ENCODE measurements at places on chromosomes 6 and 20.

- no peak for DNase-seq
Observed at GRCh38 chr6:53382421-53382820, 33.7 kb upstream of the ELOVL5 start.

DNA sequence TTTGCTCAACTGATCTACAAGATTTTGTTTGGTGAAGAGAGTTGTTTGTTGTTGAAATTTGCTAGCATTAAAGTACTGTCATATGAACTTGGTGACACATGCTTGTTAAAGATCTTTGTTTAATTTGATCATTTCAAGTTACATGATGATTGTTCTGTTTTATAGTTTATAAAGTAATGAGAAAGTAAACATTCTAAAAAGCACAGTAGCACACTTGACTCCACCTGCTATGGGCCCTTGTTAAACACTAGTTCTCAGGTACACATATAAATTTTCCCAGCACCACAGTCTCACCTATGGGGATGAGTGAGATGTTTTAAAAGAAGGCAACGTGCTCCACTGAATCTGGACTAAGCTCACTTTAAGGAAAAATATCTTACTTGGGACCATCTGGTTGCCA is 14.1 kb downstream of the MCHR2 start:
- no peak for DNase-seq

GRCh38 chr20:44402391-44403193 is 47.1 kb downstream of the HNF4A start:
- no peak for DNase-seq

DNA sequence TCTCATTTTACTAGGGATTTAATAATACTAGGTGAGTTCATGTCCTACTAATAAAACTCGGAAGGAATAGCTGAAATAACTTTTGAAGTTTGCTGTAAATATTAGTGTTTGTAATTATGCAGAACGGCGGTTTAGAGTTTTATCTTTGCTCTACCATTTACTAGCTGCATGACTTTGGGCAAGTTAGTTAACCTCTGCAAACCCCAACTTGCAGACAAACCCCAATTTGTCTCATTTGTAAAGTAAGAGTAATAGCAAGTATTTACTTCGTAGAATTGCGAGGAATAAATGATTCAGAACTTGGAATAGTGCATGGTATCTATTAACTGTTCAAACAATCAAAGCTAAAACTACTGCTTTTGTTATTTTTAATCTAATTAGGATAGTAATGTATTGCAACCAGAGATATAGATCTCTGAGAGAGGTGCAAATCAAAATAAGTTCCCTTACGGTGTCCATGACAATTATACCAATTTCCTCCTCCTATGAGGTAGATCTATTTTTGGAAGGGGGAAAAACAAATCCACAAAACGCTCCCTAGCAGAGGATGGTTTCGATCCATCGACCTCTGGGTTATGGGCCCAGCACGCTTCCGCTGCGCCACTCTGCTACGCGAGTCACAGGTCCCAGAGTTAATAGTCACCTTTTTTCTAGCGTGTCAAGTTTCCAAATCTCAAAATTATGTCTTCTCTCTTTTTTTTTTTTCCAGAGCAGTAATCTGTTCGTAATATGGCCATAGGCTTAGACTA is 35.1 kb upstream of the BTN3A2 start:
- DNase-seq = peak; percentile 52

DNA sequence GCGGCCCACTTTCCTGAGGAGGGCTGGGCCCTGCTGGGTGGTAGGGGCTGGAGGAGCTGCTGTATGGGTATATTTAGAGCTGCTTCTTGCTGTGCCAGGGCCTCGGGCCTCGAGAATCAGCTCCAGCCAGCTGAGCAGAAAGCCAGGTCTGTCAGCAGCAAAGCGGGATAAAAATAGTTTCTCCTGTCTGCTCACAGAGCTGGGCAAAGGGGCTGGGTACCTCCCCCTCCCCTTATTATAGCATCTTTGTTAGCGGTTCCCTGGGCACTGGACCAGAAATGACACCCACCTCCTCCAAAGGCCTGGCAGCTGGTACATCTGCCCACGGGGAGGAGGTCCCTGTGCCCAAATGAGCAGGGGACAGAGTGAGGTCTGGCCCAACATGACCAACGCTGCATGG is 6.0 kb downstream of the SCRT2 start:
- DNase-seq = no peak

DNA sequence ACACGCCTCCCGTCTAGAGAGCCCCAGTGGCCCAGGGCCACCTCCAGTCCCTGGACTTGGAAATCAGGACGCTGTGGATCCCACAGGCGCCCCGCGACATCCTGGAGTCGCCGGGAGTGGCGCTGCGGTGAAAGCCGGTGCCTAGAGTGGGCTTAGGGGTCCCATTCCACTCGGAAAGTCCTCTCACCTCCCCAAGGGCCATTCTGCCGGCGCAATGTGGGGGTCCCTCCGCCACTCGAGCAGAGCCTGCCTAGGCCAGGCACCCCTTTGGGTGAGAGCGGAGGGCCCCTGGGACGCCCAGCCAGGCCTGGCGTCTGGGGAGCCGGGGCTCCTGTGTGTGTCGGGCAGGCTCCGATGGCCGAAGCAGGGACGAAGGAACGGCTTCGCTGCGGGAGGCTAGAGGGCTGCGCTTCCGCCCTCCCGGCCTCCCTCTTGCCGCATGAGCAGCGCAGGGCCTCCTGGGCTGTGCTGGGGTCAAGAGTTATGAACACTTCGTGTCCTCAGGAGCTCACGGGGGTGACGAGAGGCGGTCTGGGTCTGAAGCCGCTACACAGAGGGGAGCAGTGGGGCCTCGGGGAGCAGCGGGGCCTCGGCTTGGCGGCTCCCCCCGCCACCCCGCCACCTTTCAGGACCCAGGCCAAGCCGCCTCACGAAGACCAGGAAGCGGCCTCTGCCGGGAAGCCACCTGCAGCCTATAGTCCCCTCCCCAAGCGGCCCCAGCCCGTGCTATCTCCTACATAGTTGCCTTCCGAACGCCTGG is 13.6 kb downstream of the POU3F2 start:
- no peak for DNase-seq

Data from stimulated activated CD4-positive, alpha-beta T cell treated with anti-CD3 and anti-CD28 coated beads, Interleukin-4, amount 100 ng/mL, for 4 hours (primary cell).